H4 (cell line): ENCODE measurements at places on chromosomes 6 and 20.

DNA sequence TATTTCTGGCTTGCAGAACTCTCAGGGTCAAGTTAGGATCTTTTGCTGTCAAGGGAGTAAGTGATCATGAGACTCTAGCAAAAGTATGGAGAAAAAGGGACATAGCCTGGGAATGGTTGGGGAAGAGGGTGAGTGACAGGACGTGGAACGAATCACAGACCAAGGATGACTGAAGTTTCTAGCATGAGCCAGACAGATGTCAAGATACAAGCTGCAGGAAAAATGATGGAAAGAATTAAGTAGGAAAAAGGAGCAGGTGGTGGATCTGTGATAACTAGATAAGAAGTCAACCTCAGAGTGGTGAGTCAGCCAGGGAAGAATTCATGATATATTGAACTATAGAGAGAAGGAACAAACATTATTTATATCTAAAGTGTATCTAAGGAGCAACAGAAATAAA is 159.8 kb upstream of the SYNDIG1 start:
- no peak for DNase-seq

DNA sequence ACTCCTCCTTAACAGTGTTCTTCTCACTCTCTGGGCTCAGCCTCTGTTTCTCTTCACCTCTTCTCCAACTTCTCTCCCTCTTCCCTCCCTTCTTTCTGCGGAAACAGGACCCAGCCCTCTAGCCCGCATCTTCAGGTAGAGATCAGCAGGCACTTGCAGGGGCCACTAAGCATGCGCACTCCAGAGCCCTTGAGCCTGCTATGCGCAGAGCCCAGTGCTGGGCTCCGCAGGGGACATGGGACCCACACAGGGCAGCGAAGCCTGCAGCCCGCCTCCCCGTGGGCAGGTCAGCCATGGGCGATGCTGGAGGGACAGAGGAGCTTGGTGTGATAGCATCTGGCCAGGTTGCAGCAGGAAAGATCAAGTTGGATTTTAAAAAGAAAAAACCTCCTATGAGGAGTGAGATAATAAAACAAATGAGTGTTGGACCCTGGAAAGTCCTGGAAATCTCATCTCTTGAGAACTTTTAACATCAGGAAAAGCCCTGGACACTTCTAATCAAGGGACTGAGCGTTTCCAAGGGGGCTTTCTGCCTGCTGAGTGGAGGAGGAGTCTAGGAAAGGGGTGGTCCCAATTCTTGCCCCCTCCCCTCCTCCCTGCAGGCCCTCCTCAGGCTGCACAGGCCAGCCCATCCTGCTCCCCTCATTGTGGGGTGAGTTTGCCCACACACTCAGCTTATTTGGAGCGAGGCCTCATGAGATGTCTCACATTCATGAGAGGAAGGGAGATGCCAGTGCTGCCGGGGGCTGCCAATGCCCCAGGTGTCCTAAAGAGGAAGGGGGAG is 71.9 kb downstream of the MDGA1 start:
- no peak for DNase-seq

DNA sequence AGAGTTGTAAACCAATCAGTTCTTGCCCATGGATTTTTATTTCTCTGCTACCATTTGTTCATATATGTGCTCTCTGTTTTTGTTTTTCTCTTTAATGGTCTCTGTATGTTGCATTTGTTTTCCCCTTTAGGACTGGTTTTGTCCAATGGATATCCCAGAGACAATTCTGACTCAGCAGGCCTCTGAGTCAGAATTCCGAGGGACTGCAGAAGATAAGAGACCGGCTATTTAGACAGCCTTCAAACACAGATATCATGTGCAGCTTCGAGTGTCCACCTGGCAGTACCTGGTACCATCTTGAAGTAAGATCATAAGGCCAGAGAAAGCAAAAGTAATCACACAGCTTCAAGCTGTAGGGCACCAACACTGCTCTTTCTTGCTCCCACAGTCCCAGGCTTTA is 125.5 kb downstream of the ELOVL4 start:
- DNase-seq, result no peak

GRCh38 chr6:150426198-150426597 is 57.4 kb downstream of the IYD start:
- DNase-seq, result no peak

- DNase-seq, result no peak
Measured at GRCh38 chr20:49633643-49634042, 65.7 kb upstream of the PTGIS start.

DNA sequence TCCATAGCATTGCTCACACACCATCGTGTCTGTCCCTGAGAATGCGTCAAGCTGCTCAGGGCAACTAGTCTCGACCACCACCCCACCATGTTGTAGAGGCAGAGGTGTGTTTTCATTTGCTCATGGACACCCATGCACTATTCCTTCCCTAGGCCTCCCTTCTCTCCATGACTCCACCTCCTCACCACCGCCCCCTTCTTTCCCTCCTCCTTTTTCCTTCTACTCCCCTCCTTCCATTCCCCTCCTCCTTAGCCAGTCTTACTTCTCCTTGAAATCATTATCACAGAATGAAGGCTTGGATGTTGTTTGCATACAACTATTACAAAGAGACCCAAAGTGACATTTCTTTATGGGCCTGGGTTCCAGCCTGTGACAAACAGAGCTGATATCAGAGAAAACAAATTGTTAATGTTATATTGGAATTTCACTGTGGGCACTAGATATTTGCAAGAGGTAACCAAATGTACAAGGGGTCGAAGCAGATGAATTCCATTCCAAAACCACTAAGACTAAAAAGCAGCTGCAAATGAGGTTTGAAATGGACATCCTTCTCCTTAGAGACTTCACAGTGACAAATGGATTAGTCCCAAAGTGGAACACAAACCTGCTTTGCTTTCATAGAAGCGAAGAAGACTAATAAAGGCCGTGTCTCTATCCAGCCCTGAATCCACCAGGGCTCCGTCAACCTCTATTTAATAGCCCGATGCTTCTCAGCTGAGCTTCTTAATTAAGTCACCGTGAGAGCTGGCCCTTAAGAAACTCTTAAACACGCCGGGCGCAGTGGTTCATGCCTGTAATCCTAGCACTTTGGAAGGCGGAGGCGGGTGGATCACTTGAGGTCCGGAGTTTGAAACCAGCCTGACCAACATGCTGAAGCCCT is 275.8 kb upstream of the SULF2 start:
- DNase-seq, result no peak

- DNase-seq, result no peak
Measured at GRCh38 chr6:162256361-162256760, 471.2 kb downstream of the PRKN start.

- DNase-seq, result no peak
Measured at GRCh38 chr6:113137426-113137825, 719.7 kb upstream of the MARCKS start.
